Endothelial cell of umbilical vein (primary cell): ENCODE measurements at places on chromosomes 3 and 15.

GRCh38 chr3:31165399-31165860 is 271.0 kb upstream of the GADL1 start:
- peak; percentile 90 for DNase-seq

DNA sequence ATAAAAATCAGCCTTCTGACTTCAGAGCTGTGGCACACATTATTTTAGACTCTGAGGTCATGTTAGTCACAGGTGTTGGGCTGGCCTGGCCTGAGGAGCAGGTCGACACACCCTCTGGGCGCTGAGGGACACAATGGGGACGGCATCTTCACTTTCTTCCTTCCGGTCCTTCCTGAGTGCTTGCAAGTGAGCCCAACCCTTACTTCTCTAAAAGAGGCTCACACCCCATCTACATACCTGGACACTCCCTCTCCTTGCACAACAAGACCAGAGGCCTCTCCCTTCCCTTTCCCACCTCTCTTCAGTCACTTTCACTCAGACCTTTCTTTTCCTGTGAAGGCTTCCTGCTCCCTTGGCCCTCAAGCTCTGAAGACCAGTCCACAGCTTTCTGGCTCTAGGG is 85.4 kb downstream of the XXYLT1 start:
- DNase-seq: no peak

DNA sequence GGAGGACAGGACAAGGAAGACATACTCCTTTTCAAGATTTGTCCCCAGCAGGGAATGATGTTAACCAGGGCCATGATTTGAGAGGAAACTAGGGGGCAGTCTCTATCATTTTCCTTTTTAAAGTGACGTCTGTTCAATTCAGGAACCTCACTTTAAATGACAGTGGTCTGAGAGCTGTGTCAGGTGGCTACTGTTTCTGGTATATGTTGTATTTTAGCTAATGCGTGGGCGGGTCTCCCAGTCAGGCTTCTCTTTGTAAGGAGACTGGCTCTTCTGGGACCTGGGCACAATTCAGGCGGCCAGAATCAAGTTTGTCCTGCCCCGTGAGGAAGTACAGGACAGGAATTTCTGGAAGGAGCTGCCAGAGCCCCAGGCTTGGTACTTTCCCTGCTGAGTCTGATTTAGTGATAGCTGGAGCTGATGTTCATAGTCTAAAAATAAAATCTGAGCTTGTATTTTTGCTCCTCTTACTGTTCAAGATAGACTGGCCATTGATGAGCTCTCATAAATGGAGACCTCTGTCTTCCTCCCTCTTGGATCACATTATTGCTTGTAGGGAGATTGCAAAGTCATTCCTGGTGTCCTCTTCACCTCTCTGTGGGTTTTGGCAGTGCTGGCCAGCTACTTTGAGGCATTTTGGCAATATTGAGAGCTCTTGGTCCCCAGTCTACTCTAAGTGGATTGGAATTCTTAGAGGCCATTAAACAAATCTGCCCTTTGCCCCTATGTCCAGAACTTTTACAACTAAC is 25.6 kb downstream of the SQOR start:
- no peak for DNase-seq

DNA sequence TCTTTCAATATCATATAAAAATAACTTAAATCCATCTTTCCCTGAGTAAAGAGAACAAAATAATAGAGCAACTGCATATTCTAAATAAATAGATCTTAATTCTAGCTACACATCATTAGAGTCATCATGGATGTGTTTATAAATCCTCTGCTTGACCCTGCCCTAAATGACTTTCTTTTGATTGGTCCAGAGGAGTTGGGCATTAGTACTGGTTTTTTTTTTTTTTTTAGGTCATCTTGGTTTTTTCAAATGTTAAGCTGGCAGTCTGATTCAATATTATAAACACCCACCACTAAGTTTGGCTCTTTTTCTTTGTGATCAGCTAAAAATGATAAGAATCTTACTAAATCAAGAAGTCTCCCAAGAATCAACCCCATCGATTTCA is 504.0 kb upstream of the CBLB start:
- DNase-seq: no peak

DNA sequence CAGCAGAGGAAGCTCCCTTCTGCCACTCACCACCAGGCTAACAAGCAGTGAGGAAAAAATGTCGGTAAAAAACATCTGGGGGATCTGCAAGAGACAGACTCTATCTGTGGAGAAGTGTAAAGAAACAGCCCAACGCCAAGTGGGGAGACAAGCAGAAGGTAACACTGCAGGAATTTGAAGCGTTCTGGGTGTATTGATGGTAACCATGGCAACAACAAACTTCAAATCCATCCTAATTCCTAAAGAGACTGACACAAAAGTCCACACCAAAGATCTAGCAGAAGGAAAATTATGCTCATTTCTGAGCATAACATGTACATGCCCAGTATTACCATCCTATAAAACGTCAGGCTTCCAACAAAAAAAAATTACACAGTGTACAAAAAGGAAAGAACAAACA is 449.3 kb downstream of the GABRB3 start:
- no peak for DNase-seq

DNA sequence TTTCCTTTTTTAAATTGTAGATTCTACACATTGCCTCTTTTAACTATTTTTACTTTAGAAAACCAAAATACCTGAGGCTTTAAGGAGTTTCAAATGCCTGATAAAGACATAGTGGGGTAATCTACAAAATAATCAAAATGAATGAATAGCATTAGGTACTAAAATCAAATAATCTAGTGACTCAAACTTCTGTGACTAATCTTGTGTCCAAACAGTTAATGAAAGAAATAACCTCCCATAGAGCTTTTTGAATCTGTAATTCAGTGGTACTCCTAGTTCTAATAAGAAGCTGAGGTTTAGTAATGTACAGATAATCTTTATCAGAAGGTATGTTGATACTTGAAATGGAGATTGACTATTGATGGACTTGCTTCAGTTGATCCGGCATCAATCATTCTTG is 53.0 kb downstream of the DTWD1 start:
- no peak for DNase-seq

GRCh38 chr3:158701420-158702065 is 29.1 kb upstream of the LXN start:
- peak; percentile 63 for DNase-seq

GRCh38 chr3:148600902-148601765 is 96.6 kb upstream of the AGTR1 start:
- no peak for DNase-seq

GRCh38 chr3:173301647-173302046 is 95.9 kb upstream of the NLGN1 start:
- no peak for DNase-seq

DNA sequence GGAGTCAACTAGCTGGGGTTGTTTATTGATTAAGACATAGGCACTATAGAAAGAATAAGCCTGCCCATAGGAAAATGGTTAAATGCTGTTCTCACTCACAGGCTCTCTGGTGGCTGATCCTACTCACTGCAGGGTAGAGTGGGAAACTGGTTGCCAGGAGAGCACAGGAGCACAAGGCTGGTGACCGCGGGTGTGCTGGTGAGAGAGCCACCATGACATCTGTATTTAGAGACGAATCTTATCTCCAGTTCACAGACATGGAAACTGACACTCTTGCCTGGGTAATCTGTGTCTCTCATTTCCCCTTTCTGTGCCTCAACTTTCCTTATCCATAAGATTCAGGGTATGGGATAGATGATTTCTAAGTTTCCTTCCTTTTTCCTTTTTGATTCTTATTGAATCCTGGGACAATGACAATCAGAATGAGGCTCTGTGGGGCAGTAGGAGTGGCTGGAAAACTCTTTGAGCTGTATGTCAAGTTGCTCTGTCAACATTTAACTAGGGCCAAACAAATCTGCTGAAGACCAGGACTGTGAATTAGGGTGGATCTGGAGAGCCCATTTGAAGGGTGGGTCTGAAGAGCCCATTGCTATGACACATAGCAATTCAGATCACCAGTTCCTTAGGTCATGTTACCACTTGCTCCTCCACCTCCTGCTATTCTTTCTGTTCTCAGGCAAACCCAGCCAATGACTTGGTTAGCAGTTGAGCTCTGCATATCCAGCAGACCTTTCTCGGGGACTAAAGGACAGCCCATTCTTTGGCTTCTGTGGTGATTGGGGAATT is 286.1 kb upstream of the TBL1XR1 start:
- no peak for DNase-seq

DNA sequence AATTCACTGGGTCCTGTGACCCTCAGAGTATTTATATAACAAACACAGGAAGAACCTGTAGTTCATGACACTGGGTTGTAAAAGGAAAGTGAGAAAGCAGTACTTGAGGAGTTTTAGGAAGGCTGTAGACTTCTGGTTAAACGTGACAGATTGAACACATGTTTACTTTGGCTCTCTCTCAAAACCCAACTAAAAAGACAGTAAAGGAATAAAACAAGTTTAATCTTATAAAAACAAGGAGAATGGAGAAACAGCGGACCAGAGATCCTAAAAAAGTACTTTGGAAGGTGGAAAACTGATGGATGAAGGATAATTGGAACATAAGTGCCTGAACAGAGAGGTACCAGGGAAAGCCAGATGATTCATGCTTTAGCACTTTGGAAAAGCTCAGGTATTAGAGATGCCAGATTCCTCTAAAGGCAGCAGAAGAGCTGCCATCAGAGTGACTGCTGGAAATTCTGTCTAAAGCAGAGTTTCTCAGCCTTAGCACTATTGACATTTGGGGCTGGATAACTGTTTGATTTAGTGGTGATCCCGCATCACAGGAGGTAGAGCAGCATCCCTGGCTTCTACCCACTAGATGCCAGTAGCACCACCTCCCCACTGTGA is 182.9 kb upstream of the RORA start:
- DNase-seq: peak; percentile 1

- DNase-seq: no peak
Observed at GRCh38 chr3:125107363-125107762, 51.6 kb upstream of the HEG1 start.

GRCh38 chr3:104606812-104607211 is 759.9 kb upstream of the ALCAM start:
- DNase-seq: no peak

GRCh38 chr3:183513046-183513706 is 42.3 kb downstream of the KLHL6 start:
- no peak for DNase-seq

DNA sequence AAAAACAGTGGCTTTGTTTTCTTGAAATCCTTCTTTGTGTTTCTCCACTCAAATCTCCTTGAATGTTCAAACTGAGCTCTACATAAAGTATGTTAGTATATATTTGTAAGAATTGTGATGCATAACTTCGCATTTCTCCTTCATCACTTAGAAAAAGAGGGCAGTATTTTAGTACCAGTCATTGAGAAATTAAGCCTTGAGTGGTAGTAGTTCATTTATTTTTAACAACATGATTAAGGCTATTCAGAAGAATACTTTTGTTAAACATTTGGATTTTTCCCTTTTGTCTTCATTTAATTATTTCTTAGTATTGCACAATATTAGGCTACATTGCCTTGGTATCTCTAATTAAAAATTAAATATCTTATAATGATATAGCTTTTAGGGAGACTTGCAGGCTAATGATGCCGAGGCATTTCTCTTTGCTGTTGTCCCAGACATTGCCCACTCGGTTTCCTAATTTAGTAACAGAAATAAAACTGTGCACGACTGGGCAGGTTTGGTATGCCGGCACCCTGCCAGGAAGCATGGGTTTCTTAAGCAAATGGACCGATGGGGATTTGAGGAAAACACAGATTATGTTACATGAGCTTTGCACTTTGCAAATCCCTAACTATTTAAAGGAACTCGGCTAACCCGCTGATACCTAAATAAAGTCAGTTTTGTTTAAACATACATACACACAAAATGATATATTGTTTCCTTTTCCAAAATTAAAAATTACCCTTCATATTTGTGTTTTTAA is 54.7 kb downstream of the LRRC28 start:
- DNase-seq: peak; percentile 49

- DNase-seq: peak; percentile 24
Observed at GRCh38 chr15:58314593-58315216, 117.1 kb upstream of the LIPC start.

- DNase-seq: no peak
Observed at GRCh38 chr3:19881036-19881435, 53.0 kb downstream of the EFHB start.

GRCh38 chr3:37577697-37578096 is 284.0 kb upstream of the CTDSPL start:
- DNase-seq: no peak

- DNase-seq: no peak
Observed at GRCh38 chr3:15265655-15266509, 59.8 kb downstream of the CAPN7 start.

DNA sequence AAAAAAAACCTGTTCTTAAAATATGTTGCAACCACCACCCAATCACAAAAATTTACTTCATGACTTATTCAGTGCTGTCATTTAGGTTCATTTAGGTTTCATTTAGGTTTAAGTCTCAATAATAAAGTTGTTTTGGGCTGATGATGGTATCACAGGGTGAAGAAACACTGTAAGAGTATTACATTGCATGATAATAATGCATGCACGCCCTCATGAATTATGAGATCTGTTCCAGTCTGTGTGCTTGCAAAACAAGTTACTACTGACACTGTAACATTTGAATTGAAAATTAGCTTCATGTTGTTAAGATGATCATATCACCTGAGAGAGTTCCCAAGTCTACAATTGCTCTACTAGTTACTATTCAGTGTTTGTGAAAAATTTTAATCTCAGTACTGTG is at the start of gene AADACL2:
Gene AADACL2 (plus strand): TSS at position 315 of the 400 bp plus-strand sequence. CDS start 109 bp downstream, outside the sequence.
- DNase-seq: no peak

DNA sequence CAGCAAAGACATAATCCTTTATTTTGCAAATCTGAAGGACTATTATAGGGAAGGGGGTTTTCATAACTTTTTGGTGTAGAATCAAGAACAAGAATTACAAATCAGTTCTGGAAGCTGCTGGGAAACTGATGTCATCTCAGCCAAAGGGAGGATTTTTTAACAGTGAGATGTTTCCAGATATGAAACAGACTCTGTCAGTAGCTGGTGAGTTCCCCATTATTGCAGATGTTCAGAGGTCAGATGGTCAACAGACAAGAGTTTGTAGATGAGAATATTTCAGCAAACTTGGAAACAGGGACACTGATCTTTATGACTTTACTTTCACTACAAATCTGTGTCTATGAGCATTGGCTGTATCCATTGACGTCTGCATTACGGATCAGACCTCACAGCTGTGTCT is 71.9 kb upstream of the LPP start:
- no peak for DNase-seq

DNA sequence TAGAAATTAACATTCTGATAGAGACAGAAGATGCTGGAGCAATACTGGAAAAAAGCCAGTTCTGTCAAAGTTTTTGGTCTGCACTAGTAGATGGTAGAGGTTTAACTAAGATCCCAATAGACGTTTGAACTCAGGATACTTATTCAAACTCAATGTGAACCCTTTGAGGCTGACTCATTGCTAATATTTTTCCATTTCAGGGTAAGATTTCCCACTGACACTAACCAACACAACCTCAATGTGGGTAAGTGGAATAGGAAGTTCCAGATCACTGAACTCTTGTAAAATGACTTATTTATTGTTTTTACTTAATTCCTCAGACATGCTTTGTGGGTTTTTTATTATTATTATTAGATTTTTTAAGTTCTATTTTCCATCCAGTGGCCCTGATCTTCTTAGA is 1024.8 kb downstream of the EPHA3 start:
- no peak for DNase-seq

GRCh38 chr15:44489464-44489863 is 47.5 kb upstream of the EIF3J start:
- DNase-seq: peak; percentile 77
